ENCODE measurements at places on chromosomes 7 and 10. TPM values are rescaled to one million over a fixed set of nuclear protein-coding genes. Genes with fewer than 3 reads are reported as not detected.

- no peak for DNase-seq
Observed at GRCh38 chr10:6009961-6010360, 32.6 kb upstream of the IL15RA start.

DNA sequence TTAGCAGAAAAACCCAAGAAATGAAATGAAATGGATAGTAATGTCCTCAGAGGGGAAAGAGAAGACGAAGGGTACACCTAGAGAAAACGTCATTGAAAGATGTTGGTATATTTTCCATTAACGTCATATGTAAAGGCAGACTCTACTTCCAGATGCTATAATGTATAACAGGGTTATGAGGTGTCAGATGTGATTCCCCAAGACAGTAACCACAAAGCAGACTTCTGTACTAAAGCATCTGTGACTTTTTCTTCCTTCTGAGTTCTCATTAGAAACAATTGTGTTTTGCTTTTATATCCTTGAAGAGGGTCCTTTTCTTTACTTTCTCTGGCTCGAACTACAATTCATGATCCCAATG, 37.4 kb downstream of the LRRC72 start:
- no peak for DNase-seq

DNA sequence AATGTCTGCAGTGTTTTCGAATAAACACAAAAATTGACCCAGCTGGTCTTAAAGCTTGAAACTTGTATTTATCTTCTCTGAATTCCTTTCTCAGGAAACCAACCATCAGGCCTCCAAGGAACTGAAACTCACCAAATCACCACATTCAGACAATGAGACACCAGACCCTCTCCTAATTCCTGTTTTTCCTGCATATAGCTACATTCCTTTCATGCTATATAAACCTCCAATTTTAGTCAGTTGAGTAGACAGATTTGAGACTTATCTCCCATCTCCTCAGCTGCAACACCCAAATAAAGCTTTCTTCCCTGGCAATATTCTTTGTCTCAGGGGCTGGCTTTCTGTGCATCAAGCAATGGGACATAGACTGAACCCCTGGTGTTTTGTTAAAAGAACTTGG, 317.0 kb downstream of the CACNA2D1 start:
- DNase-seq: no peak

DNA sequence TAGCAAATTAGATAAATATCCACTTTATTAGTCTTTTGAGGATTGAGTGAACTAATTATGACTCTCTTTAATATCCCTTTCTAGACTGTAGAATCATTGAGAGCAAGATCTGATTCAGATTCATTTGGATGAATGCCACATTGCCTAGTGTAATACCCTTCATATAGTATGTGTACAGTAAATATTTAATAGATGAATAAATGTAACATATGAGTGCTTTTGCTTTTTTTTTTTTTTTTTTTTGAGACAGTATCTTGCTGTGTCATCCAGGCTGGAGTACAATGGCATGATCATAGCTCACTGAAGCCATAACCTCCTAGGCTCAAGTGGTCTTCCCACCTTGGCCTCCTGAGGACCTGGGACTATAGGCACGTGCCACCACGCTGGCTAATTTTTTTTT, 14.8 kb downstream of the SAMD8 start:
- DNase-seq: no peak

GRCh38 chr10:123748711-123749110, 82.6 kb downstream of the GPR26 start:
- DNase-seq: no peak

DNA sequence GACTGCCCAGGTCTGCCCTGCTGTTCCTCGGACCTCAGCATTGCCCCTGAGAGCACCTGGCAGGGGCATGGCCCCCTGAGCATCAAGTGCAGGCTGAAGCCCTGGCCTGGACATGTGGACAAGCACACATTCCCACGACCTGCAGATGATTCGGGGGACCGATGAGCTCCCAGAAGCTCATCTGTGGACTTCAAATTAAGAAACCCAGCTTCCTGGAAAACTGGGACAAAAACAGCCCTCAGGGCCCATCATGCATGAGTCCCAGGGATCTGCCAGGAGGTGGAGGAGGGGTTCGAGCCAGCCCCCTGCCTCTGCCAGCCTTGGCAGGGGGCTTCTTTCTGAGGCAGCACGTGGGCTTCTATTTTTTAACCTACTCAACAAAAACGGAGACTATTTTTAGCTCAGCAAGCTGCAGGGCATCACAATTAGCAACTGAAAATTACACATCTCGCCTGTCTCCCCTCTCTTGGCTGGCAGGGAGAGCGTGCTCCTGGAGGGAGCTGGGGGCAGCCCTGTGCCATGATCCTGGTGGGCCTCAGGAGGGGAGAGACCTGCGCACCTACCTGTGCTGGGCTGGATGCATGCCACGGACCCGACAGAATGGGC, 51.8 kb downstream of the RASGEF1A start:
- no peak for DNase-seq

GRCh38 chr10:20247891-20248708, 431.9 kb downstream of the PLXDC2 start:
- DNase-seq: no peak

- no peak for DNase-seq
Observed at GRCh38 chr7:25025218-25025671, 45.3 kb upstream of the OSBPL3 start.

GRCh38 chr7:138608275-138608674, 92.9 kb downstream of the SVOPL start:
- no peak for DNase-seq

DNA sequence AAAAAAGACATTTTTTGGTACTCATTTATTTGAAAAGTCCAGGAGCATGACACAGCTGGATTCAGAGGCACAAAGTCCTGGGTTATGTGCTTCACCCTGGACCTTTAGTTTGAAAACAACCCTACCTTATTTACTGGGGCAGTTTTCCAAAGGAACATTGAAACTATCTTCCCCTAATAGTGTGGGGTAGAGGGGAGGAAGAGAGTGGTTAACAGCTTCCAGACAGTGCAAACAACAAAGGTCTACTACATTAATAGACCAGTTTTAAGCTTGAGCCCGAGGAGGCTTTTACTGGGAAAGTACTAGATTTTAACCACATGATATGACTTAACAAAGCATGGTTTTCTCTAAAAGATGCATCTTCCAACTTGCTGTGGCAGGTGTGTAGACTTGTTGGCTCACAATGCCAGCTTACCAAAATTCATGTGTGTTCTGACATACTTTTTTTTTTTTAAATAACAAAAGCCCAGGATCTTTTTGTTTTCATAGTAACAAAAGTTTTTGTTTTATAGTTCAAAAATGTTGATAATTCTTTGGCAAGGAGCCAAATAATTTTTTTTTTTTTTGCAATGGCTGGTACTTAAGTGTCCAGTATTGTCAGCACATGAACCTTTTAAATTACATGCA, 1.8 kb downstream of the GSTO1 start:
- DNase-seq: no peak

- no peak for DNase-seq
Observed at GRCh38 chr10:128575761-128576160, 449.5 kb upstream of the MKI67 start.

DNA sequence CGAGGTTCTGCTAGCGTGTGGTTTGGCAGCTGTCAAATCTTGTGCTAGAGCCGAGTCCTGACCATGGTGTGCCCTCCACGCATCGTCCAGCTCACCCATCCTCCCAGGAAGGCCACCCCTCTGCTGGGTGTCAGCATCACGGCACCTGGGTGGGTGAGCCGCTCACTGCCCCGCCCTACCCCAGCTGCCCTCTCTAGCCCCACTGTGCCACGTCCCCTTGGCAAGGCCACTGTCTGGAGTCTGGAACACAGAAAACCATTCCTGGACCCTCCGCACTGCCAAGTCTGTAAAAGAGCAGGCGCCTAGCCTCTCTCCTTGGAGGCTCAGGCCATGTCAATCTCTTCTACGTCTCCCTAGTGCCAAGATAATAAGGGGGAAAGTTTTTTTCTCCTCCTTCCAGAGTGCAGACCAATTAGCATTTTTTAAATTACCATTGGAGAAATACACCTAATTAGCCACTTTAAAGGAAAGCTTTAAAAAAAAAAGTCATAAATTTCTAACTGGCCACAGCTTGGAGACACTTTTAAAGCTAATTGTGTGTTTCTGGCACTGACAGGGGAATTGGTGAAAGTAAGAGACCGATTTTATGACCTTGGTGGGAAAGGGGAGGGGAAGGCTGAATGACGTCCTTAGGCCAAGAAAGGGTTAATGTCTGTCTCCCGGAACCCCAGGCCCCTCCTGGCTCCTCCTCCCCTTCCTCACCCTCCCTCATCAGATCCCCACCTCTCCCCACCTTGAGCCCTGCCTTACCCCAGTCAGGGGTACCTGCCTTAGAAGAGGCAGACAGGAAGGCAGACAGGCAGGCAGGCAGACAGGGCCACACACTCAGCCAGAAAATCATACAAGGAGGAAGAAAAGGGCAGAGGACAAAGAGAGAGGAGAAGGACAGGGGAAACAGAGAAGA, 151.2 kb downstream of the PLXNA4 start:
- DNase-seq: no peak

DNA sequence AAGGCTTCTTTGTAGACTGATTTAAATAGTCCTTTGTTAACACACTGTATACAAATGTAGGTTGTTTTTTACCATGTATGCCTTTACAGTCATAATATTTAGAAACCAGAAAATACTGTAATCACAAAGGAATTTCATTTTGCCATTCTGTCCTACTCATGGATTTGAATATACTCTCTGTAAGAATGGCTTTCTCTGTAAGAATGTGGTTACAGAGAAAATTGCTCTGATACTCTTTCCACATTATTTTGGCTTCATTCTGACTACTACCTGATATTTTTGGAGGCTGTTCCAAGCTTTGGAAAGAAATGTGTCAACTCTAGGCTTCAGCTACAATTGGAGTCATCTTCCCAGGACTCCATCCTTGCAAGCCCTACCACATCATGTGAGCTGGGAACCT, 23.5 kb downstream of the CH25H start:
- DNase-seq: no peak

- DNase-seq: no peak
Observed at GRCh38 chr7:158702944-158703343, 1.7 kb downstream of the NCAPG2 start.

DNA sequence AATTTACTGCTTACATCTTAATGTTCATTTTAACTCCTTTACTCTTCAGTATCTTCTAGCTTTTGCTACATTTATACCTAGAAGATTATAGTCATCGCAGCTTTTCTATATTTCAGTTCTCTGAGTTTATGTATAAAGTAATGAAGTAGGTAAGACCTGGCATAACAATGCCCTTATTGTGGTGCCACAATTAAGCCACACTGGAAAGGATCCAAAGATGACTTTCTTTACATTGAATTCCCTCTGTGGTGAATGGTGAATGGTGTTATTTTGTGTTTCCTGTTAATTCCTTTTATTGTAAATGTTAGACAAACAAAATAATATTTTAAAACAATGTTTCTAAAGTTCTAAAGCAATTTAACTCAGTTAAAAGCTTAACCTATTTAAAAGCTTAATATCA, 36.2 kb downstream of the SEMA3D start:
- no peak for DNase-seq

GRCh38 chr7:74454021-74454924, 567 bp downstream of the GTF2IRD1 start:
- DNase-seq: no peak

- no peak for DNase-seq
Observed at GRCh38 chr7:17357952-17358351, 59.5 kb downstream of the AHR start.

- DNase-seq: no peak
Observed at GRCh38 chr7:76072243-76073148, 24.6 kb downstream of the MDH2 start.

LRIT1 gene
- not detected for polyA plus RNA-seq

INA gene
- not detected for polyA plus RNA-seq

RNF32 gene
- polyA plus RNA-seq: 0.03 TPM

NXPH1 gene
- not detected for polyA plus RNA-seq

PON1 gene
- polyA plus RNA-seq: not detected

OTUD1 gene
- polyA plus RNA-seq: 81.0 TPM

PIP4K2A gene
- polyA plus RNA-seq: 16.6 TPM

UTF1 gene
- polyA plus RNA-seq: 0.48 TPM

All from CD14-positive monocyte (primary cell).